ENCODE measurements at places on chromosomes 3 and 15.

- no peak for DNase-seq
Measured at GRCh38 chr15:69657626-69658025, 205.0 kb downstream of the RPLP1 start.

- DNase-seq: peak; percentile 99
Measured at GRCh38 chr3:171994646-171995428, 44.5 kb upstream of the FNDC3B start.

DNA sequence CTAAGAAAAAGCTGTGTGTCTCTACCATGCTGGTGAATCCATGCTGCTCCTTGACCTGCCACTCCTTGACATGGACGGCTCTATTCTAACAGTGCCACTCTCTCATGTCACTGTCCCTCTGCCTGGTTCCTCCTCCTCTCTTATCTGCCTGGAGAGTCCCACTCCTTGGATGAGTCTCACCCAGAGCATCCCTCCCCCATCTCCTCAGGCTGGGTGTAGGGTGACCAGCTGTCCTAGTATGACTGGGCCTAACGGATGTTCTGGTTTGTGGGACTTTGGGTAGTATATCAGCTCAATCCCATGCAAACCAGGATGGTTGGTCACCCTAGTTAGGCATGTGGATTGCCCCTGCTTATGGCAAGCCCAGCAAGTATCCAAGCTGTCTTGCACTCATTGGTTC, 54.3 kb downstream of the LIPC start:
- DNase-seq: no peak

GRCh38 chr3:30602946-30603345, 3.5 kb upstream of the TGFBR2 start:
- DNase-seq: no peak

- no peak for DNase-seq
Measured at GRCh38 chr3:183259087-183259486, 6.0 kb downstream of the B3GNT5 start.

DNA sequence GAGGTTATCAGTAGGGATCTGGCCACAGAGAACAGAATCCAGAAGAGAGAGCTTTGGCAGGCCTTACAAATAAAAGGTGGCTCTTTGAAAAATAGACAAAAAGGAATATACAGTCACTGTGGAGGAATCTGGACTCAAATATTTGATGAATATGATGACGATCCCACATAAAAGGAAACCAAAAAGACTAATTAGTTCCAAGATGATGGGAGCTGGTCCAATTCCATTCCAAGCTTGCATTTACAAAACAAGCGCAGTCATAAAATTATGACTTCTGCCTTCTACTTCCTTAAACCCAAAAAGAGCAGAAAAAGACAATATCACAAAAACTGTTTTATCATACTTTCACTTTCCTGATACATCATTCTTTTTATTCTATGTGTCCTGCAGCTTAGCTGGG, 285.8 kb downstream of the DIPK2A start:
- DNase-seq: no peak

DNA sequence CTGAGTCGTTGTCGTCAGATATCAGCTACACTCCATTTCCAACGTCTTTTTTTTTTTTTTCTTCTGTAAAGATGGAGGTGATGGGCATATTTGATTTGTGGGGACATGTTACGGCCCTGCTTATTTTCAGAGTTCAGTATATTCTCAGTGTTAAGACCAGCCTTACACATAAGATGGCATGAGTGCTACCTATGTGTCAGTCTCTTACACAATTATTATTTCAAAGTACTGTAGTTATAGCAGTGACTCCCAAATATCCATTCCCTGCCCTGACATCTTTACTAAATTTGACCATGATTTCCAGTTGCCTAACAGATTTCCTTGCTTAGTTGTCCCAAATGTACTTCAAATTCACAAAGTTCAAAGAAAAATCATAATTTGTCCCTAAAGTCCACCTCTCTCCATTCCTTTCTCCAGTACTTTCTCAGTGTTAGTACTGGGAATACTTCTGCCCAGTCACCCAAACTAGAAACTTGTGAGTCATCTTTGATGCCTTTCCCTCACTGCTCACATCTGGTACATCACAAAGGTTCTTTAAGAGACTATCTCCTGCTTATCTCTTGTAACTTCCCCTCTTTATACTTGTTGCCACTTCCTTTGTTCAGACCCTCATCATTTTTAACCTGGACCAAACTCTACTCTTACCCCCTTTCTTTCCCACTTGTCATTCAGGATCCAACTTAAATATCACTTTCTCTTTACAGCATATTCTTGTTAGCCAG, 67.0 kb downstream of the ZNF609 start:
- peak; percentile 26 for DNase-seq

GRCh38 chr3:9769426-9770275, at the start of gene CAMK1:
TSS of gene CAMK1 (minus strand) at chr3:9769947. CDS start at chr3:9767749, 2,198 bp downstream.
- no peak for DNase-seq

DNA sequence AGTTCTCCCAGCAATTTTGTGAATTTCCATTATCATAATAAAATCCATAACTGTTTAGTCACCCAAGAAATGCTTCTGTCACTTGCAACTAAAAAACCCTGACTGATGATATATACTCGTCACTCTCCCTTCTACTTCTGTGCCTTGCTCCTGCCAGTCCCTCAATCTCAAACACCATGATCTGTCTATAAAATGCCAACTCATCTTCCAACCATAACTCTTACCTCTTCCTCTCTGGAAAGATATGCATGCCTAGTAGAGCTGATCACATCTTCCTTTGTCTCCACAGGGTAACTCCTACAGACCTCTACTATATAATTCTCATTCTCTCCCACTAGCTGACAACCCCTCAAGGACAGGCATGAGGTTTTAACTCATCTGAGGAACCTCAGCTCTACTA, 5.2 kb upstream of the VEPH1 start:
- no peak for DNase-seq

DNA sequence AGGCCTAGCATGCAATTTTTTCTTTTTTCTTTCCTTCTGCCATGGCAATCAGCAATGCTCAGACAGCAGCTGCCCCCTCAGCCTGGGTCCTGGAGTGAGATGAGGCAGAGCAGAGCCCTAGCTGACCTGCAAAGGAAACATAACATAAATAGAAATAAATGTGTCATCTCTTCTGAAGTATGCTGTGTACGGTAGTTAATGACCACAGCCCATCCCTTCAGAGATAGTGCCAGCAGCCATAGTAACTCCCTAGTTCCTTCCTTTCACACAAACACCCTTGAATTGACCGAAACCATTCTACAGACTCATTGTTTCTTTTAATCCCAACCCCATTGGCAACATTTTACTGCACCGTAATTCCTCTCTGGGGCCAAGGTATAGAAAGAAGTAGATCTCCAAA, 8.4 kb upstream of the CD47 start:
- no peak for DNase-seq

DNA sequence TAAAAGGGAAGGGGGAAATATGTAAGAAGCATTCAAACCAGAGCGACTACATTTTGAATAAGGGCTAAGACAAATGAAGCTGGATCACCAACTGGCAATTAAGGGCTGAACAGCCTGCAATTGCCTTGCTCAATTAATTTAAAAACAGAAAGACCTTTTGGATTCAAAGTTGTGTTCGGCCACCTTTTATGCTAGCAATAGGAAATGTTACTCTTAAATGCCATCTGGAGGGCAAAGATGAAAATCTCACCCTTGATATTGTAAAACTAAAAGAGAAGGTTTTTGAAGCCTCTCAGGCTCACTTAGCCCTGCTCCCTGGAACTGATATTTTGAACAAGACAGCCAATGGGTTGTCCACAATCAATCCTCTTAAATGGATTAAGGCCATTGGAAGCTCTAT, 44.2 kb downstream of the ACAD9 start:
- DNase-seq: no peak

DNA sequence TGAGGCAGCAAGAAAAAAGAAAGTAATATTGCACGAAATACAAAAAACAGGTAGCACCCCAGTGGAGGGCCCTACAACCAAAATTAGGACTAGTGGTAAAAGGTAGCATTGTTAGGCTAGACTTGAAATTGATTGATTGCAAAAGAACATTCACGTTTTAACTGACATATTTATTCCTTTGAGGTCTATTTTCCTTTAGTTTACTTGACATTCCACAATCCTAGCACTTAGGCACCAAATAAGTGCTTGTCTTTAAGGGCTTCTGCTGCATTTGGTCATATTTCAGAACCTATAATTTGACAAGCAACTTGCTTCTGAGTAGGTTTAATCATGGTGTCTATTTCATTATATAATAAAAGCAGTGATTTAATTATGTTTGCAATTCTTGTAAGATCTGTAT, 642.7 kb upstream of the AGTR1 start:
- no peak for DNase-seq

GRCh38 chr3:37096975-37097374, 77.4 kb downstream of the LRRFIP2 start:
- DNase-seq: no peak

GRCh38 chr3:96007650-96008195, 806.7 kb upstream of the EPHA6 start:
- DNase-seq: no peak

DNA sequence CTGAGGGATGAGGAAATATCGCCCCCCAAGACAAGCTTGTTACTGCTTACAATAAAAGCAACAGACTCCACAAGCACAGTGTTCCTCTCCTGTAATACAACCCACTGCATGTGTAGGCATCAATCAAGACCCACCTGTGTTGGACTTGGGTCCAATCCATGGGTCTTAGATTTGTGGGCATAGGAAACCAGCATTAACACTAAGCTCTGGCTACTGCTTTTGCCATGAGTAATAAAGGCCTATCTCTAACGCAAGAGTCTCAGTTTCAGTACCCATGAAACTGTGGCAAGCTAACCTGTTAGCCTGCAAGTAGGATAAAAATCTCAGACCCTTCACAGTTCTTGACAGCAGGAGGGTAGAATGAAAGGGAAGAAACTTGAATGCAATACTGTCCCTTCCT, 5.2 kb upstream of the EIF1B start:
- DNase-seq: no peak

- peak; percentile 19 for DNase-seq
Measured at GRCh38 chr15:76866716-76867321, 38.3 kb downstream of the SCAPER start.

DNA sequence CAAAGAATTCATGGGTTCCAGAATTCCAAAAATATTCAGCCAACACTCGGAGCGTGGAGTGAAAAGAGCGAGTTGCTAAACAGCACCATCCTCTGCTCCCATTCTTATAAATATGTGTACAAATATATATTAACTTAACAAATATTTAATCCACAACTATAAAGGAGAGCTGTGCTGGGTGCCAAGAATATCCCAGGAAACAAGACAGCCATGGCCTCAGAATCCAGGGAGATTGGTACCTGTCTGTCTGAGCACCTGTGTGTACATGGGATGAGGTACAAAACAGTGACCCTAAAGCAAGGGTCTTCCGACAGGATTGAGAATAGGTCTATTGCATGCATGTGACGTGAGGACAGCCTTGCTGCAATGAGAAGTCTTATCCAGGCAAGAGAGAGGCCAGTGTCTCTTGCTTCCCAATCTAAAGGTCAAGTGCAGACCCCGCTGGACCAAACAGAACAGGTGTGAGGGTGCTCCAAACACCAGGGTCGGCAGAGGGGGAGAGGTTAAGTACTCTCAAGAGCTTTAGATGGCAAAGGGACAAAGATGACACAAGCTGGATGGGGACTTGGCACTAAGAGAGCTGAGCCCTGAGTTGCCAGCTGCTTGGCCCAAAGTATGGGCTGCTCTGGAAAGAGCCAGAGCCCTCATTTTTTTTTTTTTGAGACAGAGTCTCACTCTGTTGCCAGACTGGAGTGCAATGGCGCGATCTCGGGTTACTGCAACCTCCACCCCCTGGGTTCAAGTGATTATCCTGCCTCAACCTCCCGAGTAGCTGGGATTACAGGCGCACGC, 36.2 kb downstream of the HOMER2 start:
- DNase-seq: no peak

DNA sequence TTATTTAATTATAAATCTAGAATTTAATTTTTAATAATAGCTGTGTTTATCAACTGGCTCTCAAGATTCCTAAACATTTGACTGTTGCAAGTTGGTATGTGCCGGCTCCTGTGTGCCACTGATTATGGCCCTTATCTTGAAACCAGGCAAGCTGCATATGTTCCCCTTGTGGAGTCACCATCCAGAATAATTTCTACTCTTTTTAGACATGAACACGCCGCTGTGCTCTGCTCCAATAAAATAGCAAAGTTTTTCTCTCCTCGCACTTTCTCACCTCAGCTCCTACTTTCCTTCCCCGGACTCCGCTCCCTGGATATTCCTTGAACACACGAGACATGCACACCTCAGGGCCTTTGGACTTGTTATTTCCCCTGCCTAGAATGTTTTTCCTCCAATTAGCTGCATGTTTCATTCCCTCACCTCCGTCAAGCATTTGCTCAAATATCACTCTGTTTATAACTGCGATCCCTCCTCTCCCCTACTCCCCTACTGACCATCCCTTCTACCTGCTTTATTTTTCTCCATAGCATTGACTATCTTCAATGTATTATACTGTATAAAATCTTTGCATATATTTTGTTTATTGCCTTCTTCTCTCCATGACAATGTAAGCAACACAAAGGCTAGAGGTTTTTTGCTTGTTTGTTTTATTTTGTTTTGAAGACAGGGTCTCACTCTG, 26.1 kb upstream of the ERICH6 start:
- no peak for DNase-seq

GRCh38 chr3:28022916-28023315, 218.5 kb upstream of the CMC1 start:
- no peak for DNase-seq

- DNase-seq: no peak
Measured at GRCh38 chr15:70435369-70435768, 328.0 kb downstream of the UACA start.

GRCh38 chr15:71379893-71380292, 264.6 kb downstream of the THSD4 start:
- DNase-seq: no peak

GRCh38 chr15:45121706-45122417, 7.7 kb downstream of the DUOXA2 start:
- DNase-seq: peak; percentile 37

- DNase-seq: no peak
Measured at GRCh38 chr3:50687127-50687751, 12.5 kb downstream of the DOCK3 start.

GRCh38 chr3:71191031-71191482, 392.5 kb downstream of the FOXP1 start:
- no peak for DNase-seq

DNA sequence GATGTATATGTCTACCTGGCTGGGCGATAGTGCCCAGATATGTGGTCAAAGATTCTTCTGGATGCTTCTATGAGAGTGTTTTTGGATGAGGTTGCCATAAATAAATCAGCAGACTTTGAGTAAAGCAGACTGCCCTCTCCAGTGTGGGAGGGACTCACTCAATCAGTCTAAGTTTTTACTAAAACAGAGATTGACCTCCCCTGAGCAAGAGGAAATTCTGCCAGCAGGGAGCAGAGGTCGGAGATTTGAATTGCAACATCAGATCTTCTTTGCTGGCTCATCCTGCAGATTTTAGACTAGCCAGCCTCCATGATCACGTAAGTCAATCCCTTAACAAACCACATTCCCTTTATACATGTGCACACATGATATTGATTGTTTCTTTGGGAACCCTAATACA, 300.9 kb downstream of the MCTP2 start:
- no peak for DNase-seq

GRCh38 chr3:179391906-179392305, 44.4 kb downstream of the MFN1 start:
- no peak for DNase-seq

Measured in HFF-Myc (cell line).